Activated CD4-positive, alpha-beta T cell treated with anti-CD3 and anti-CD28 coated beads, Interleukin-2, amount 10 ng/mL, durations not matched to agents 7 days and 5 days (primary cell): ENCODE measurements at places on chromosomes 6 and 20.

GRCh38 chr6:161150136-161150535 is 123.7 kb downstream of the AGPAT4 start:
- DNase-seq: no peak

GRCh38 chr6:89144354-89144906 is 1.4 kb upstream of the PM20D2 start:
- DNase-seq: no peak

DNA sequence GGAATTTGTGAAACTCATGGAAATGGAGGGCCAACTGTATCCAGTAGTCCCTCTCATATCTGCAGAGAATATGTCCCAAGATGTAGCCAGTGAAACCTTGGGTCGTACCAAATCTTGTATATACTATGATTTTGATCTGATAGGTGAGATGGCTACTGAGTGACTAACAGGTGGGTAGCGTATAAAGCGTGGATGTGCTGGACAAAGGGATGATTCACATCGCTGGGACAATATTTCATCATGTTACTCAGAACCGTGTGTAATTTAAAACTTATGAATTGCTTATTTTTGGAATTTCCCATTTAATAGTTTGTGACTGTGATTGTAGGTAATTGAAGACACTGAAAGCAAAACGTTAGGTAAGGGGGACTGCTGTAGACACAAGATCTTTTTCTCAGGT is 144.1 kb downstream of the SMAP1 start:
- no peak for DNase-seq

DNA sequence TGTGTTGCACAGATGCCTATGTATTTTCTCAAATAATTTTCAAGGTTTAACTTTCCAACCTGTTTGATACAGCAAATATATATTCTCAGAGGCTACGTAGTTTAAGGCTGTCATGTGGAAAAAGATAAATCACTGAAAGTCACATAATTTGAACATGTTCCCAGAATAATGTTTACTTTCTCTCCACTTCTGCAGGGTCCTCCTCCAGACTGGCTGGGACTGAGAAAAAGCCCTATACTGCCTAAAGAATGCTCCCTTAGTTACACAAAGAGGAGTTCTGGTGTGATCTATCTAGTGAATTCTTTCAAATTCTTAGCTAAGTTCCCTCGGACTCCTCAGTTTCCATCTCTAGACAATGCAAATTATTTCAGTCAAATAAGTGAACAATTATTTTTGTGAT is 411.0 kb downstream of the C6orf118 start:
- DNase-seq: no peak

DNA sequence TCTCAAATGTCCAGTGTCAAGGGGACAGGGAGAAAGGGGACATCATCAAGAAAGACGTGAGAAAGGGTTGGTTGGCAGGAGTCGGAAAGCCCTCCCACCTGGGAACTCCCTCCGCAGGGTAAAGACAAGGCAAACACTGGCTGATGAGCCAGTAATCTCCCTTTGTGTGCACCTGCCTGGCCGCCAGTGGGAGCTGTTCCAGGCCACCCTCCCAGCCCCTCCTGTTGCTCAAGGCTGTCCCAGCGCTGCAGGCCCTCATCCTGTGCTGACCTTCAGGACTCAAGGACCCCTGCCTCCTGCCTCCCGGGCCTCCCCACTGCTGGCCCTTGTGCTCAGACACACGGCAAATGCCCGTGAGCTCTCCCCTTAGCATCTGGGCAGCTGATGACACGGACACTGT is 7.4 kb downstream of the FRMD1 start:
- DNase-seq: no peak

GRCh38 chr6:46035242-46035641 is 19.6 kb upstream of the CLIC5 start:
- no peak for DNase-seq

GRCh38 chr6:88614316-88614877 is 349.0 kb downstream of the RNGTT start:
- DNase-seq: no peak
